Activated CD4-positive, alpha-beta T cell treated with anti-CD3 and anti-CD28 coated beads, Interleukin-2, amount 10 ng/mL, durations not matched to agents 7 days and 5 days (primary cell): ENCODE measurements at places on chromosomes 12 and 14.

DNA sequence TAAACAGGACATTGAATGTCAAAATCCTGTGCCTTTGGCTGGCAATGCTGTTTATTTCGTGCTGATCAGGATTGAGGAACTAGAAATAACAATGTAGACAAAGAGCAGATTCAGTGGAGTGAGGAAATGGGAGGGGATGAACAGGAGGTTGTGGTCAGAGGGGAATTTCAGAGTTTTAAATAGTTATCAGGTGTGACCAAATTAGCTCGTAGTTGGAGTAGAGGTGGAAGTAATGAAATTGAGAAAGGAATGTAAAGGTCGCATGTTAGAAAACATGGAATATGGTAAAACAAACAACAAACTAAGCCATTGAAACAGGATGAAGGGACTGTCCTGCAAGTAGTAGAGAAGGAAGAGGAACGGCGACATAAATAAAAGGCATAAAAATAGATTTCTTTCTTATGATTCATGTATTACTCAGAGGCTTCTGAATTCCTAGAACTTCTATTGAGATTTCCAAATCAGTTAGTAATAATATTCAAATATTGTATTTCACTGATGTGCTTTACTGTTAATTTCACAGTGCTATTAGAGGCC is 9.5 kb upstream of the SAV1 start:
- no peak for DNase-seq

GRCh38 chr14:106518054-106518943 is 991.9 kb downstream of the TMEM121 start:
- DNase-seq = peak; percentile 88

- DNase-seq = no peak
Observed at GRCh38 chr12:107033758-107034739, 47.1 kb upstream of the MTERF2 start.

DNA sequence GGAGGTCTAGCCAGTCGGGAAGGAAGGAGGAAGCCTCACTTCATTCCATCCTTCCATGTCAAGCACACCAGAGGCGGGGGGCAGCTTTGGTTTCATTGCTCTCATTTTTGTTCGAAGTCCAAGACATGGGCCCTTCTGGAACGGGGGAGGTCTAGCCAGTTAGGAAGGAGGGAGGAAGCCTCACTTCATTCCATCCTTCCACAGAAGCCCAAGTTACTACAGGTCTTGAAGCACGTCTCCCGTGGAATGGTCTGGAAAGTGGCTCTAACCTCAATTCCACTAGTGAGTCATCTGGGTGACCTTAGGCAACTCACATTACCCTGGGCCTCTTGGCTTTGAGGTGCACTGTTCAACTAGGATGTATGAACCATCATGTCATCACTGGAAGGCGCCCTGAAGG is 156.3 kb downstream of the NTF3 start:
- no peak for DNase-seq

DNA sequence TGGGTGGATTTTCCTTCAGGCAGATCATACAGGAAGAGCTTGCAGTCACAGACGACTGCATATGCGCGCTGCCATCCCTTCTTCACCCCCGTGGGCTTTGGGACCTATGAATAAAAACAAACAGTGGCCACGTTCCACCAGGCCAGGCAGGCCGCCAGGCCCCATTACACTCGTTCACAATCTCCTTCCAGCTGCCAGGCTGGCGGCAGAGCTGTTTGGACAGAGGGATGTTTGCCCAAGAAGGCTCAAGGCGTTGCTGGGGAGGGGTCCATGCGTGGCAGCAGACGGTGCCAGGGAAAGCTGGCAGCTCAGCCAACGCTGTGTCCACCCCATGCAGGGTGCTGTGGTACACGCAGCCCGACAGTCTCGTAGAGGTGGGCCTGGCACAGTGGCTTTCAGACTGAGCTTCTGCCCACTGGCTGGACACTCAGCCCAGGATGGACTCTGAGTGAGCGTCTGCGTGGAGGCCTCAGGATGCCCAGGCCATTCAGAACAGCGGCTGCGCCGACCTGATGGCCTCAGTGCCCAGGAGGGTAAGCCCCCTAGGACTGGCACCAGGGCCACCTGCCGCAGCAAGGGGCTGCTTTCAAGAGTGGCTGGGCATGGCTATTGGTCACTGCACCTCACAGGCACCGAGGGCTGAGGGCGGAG is 27.5 kb downstream of the AMN start:
- DNase-seq = no peak

GRCh38 chr12:76303365-76303764 is 44.9 kb downstream of the BBS10 start:
- DNase-seq = no peak

DNA sequence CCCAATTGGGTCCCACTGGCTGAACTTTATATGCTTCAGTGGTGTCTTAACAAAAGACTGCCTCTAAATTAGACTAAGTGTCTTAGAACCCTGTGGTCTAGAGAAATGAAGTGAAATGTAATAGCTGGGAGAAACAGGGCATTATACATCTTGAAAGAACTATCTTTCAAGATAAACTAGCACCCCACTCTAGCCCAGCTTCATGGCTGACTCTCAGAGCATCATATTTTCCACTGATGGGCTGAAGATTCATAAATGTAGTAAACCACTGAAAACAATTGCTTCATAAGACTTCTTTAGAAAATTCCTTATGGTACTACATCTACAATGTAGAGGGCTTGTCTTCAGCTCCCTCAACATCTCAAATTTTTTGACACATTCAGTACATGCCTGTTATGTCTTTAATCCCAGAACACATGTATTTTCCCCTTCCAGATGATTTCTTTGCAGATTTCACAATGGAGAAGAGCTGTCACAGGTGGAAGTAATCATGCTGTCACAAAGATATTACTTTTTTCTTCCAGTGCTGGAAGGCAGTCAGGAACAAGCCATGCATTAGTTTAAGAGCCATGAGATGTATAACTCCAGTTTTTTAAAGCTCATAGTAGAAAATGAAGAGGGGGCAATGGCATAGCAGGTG is 48.5 kb downstream of the IFNG-AS1 start:
- DNase-seq = no peak

- no peak for DNase-seq
Observed at GRCh38 chr12:124727264-124727800, 136.3 kb downstream of the SCARB1 start.

GRCh38 chr12:71610031-71610795 is 53.4 kb downstream of the ZFC3H1 start:
- DNase-seq = no peak

GRCh38 chr14:51261151-51261550 is 21.1 kb downstream of the TMX1 start:
- no peak for DNase-seq

GRCh38 chr14:35985474-35986218 is 159.5 kb downstream of the BRMS1L start:
- DNase-seq = no peak

- DNase-seq = no peak
Observed at GRCh38 chr12:116881877-116882507, 751 bp upstream of the HRK start.

GRCh38 chr14:60232185-60232584 is 16.8 kb upstream of the PPM1A start:
- DNase-seq = no peak

- no peak for DNase-seq
Observed at GRCh38 chr14:92694807-92695206, 53.6 kb downstream of the LGMN start.

- DNase-seq = no peak
Observed at GRCh38 chr12:57732726-57733593, 5.6 kb downstream of the AGAP2 start.

DNA sequence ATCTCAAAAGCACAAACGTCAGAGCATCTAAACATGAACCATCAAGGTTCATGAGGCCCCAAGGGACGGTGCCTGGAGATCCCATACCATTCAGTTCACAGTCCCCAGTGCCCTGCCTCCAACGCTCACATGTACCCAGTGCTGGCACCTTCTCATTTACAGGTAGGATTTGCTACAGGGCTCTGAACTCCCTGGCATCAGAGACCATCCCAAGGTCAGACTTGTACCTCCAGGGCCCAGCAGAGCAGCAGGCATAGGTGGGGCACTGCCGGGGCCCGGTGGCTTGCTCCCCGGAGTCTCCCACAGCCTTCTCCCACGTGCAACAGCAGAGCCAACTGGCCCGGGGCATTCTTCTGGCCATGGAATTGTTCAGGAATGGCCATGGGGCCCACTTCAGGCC is 114.8 kb downstream of the BCL11B start:
- DNase-seq = peak; percentile 4

DNA sequence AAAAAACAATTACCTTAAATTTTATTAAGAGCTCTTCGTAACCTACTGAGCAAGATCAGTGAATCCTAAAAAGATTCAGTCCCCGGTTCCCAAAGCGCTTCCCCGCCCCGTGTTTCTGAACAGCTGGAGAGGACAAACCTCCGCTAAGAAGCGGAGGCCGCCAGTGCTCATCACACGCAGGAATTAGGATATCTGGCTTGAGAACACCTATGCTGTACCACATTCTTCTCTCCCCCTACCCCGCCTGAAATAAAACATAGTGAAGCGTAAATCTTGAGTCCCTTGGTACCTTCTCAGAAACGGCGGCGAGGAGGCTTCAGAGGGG is 774 bp upstream of the WDR20 start:
- DNase-seq = no peak

DNA sequence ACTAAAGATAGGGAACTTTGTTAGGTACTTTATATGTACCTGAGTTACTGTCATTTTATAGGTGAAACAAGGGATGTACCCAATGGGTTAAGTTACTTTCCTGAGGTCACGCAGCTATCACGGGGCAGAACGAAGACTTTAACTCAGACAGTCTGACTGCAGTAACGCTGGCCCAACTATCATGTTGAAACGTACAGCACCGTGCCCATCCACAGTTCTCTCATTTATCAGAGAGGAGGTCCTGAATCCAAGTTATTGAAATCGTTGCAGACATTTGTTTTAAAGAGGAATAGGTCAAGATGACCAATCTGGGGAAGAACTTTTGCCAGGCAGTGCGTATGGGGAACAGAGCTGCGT is 587 bp upstream of the C12orf75 start:
- no peak for DNase-seq
